K562 (cell line): ENCODE measurements at places on chromosomes 16 and 17.

- DNase-seq = no peak
- H3K36me3 ChIP-seq = no peaks in the 10 kb centered on the region
- no peaks in the 10 kb centered on the region for H3K27me3 ChIP-seq
- H3K27ac ChIP-seq = no peak overlapping the region
Observed at GRCh38 chr16:25845901-25846300, 154.1 kb downstream of the HS3ST4 start.

DNA sequence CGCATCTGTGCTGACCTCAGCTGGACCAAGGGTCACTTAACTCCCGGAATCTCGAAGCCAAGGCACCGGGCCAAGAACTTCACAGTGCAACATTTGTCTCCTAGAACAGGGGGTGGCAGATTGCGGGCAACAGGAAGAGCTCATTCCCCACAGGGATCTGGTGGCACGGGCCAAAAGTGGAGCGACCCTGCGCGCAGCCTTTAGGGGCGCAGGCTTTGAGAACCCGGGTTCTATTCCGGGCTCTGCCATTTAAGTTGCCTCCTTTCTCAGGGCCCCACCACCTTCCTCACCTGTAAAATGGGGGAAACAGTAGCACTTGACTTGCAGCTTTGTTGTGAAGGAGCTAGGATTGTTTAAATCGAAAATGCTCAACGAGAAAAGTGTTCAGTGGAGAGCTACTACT is 651 bp downstream of the SHMT1 start:
- DNase-seq = no peak
- no peaks in the 10 kb centered on the region for H3K27me3 ChIP-seq
- peaks cover 7% of the 10 kb centered on the region; the same call in 1 of the 3 replicates for H3K36me3 ChIP-seq
- peak overlapping the region; percentile 65 for H3K27ac ChIP-seq
- peaks cover 14% of the 10 kb centered on the region for H3K4me1 ChIP-seq

- peak; percentile 76 for DNase-seq
- no peak overlapping the region for H3K4me3 ChIP-seq
- peaks cover 77% of the 10 kb centered on the region for H3K4me1 ChIP-seq
- H3K27me3 ChIP-seq = no peaks in the 10 kb centered on the region
- peak overlapping the region; percentile 58 for H3K27ac ChIP-seq
Observed at GRCh38 chr17:27526604-27527002, 70.4 kb downstream of the KSR1 start.

DNA sequence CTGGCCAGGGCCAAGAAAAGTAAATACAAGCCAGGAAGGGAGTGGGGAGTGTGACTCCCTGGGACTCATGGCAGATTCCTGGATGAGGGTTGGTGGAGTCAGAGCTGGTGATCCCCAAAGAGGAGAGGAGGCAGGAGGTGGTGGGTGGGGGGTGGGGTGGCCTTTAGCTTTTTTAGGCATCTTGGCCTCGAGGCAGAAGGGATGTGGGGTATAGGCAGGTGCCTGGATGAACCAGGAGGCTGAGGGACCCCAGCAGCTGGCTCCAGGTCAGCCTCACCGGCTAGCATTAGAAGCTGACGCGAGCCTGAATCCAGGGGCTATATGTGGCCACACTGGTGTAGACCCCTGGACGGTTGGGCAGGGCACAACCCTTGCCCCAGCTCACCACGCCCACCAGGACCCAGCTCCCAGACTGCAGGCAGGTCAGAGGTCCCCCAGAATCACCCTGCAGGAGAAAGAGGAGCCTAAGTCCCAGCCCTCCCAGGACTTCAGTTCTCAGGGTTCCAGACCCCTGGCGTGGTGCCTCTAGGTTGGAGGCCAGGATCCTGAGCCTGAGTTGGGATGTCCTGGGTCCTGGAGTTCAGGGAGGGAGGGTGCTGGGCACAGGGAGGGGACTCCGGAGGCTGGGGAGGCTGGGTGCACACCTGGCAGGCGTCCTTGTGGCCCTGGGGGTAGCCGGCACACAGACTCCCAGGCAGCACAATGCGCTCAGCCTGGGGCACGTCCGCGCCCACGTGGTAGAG is 2.8 kb downstream of the PRSS33 start:
- H3K4me3 ChIP-seq = no peak overlapping the region
- no peak for DNase-seq
- H3K27me3 ChIP-seq = peaks cover 11% of the 10 kb centered on the region
- no peaks in the 10 kb centered on the region for H3K36me3 ChIP-seq
- peaks cover 31% of the 10 kb centered on the region for H3K4me1 ChIP-seq

DNA sequence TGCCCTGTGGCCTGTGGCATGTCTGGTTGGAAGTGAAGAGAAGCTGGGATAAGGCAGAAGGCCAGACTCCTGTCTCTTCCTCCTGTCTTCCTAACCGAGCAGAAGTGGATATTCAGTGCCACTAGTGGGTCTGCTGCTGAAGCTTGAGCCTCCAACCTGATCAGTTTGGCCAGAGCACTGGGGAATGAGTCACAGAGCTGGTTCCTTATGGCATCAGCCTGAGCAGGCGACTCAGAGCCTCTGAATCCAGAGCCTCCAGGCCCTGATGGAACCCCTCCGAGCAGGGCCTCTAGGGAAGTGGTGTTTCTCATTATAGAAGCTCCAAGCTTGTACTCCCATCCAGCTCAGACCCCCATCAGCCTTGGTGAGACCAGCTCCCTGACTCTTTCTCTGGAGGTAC is 2.0 kb downstream of the WSCD1 start:
- H3K4me3 ChIP-seq = no peak overlapping the region
- H3K36me3 ChIP-seq = no peaks in the 10 kb centered on the region
- H3K4me1 ChIP-seq = no peaks in the 10 kb centered on the region
- peaks cover 21% of the 10 kb centered on the region for H3K27me3 ChIP-seq
- no peak overlapping the region for H3K27ac ChIP-seq
